Colonic mucosa (tissue), 4 donors: ENCODE measurements at places on chromosomes 13 and 19. TPM values are rescaled to one million over a fixed set of nuclear protein-coding genes. Genes with fewer than 3 reads are reported as not detected.

DNA sequence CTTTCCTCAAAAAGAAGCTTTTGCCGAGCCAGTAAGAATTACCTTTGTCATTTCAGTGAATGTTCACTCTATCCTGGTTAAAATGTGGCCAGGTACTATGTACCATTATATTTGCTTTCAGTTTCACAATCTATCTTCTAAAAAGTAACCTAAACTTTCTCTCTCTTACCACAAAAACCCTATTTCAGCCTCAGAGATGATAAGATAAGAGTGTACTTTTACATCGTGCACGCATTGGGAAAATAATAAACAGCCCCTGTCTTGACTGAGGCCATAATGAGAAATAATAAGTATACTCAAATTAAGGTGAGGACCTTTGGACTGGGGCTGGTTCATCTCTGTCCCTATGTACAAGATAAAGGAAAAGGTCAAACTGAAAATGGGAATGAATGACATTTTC, 77.7 kb downstream of the ZNF726 start:
- H3K27ac ChIP-seq: no peak overlapping the region
- no peak overlapping the region for H3K4me3 ChIP-seq
- DNase-seq: no peak
- H3K4me1 ChIP-seq: no peaks in the 10 kb centered on the region
- no peaks in the 10 kb centered on the region for H3K27me3 ChIP-seq

- DNase-seq: peak; percentile 75
- H3K4me1 ChIP-seq: no peaks in the 10 kb centered on the region
- H3K4me3 ChIP-seq: no peak overlapping the region
- H3K36me3 ChIP-seq: no peaks in the 10 kb centered on the region
These were observed 954 bp upstream of the RASIP1 start for GRCh38 chr19:48741129-48741999.

GRCh38 chr13:111584101-111584672, 263.7 kb downstream of the TEX29 start:
- H3K4me3 ChIP-seq: no peak overlapping the region
- no peaks in the 10 kb centered on the region for H3K36me3 ChIP-seq
- no peaks in the 10 kb centered on the region for H3K4me1 ChIP-seq
- DNase-seq: peak; percentile 29

PRSS57 gene
- total RNA-seq: not detected

ZNF573 gene
- 3.6 TPM for total RNA-seq
